Activated T-cell treated with anti-CD3 and anti-CD28 coated beads for 1 hour (primary cell): ENCODE measurements at places on chromosomes 2 and 18.

GRCh38 chr2:215503381-215503780 is 67.5 kb upstream of the FN1 start:
- no peak for DNase-seq

- no peak for DNase-seq
Observed at GRCh38 chr18:53698907-53699306, 525.6 kb downstream of the MBD2 start.

- no peak for DNase-seq
Observed at GRCh38 chr2:74911061-74911460, 47.4 kb upstream of the POLE4 start.

GRCh38 chr2:8478471-8478793 is 203.4 kb upstream of the ID2 start:
- no peak for DNase-seq

- no peak for DNase-seq
Observed at GRCh38 chr2:45316576-45317338, 294.3 kb downstream of the SRBD1 start.

- no peak for DNase-seq
Observed at GRCh38 chr2:199405241-199405640, 52.5 kb downstream of the SATB2 start.

DNA sequence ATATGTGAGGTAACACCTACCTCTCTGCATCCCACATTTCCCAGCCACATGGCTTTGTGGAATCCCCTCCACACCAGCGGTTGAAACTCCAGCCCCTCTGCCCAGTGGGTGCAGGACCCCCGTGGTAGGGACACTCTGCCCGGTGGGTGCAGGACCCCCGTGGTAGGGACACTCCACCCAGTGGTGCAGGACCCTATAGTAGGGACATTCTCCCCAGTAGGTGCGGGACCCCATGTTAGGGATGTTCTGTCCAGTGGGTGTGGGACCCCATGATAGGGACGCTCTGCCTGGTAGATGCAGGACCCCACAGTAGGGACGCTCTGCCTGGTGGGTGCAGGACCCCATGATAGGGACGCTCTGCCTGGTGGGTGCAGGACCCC is 11.5 kb downstream of the COPS9 start:
- no peak for DNase-seq

DNA sequence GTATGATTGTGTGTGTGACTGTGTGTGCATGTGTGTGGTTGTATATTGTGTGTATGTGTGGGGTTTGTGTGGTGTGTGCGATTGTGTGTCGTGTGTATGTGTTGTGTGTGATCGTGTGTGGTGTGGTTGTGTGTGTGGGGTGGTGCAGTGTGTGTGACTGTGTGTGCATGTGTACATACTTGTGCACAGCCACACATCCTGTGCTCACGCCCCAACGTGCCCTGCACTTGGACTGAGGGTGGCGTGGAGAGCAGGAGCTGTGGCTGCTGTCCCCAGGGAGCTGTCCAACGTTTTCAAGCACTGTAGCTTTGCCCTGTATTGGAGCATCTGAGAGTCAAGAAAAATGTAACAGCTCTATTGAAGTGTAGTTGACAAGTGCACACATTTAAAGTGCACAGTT is 243.2 kb upstream of the HDAC4 start:
- no peak for DNase-seq

GRCh38 chr2:31765078-31765945 is 184.6 kb upstream of the SRD5A2 start:
- DNase-seq, result no peak

DNA sequence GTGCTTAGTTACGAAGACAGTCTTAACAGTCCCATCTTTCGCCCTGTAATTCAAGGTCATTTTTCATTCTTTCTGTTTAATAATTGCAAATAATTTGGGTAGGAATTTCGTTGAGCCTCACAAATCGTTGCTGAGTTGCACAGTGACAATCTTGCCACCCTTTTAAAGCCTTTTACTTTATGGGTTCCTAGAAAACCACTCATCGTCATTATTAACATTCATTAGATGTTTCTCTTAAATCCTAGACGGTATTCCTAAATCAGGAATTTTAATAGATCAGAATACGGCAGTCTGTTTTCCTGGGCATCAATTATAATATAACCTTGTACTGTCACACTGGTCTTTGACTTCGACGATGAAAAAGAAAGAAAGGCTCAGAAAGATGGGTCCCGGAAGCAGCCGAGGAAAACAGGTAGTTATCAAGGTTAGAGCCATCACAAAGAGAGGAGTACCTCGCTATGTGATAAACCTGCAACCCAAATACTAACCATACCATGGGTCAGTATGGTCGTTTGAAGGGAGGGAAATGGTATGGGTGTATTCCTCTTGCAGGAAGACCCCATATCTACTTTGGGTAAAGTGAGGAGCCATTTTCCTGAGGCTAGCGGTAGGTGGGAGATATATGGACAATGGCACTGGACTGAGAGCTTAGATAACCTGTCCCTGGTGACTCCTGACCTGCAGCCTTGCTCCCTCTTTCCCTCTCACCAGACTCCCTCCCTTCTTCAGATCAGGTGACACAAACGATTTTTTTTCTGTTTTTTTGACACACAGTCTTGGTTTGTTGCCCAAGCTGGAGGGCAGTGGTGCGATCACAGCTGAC is 981 bp upstream of the SF3B1 start:
- DNase-seq, result no peak

DNA sequence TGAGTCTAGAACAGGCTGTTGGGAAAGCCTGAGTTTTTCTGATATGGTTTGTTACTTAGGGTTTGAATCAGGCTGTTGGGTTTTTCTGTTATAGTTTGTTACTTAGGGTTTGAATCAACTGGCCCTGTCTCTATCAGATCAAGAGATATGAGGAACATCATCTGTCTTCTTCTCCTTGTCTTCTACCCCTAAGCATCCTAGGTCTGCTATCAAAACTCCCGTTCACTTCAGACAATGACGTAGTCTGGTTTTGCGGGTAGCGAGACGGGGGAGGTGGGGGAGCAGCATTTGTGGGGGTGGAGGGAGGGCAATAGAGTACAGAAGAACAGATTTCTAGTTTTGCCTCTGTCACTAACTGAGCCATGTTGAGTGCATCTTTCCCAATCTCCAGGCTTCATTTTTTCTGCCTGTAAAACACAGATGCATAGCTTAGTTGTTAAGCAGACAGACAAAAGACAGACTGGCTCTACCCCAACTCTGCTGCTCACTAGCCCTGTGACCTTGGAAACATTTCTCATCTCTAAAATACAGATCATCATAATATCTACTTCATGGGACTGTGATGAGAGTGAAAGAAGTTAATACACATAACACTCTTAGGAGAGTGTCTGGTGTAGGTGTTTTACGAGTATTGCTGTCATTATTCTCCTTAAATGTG is 9.1 kb downstream of the TNP1 start:
- DNase-seq, result no peak

GRCh38 chr2:208373460-208374089 is 33.0 kb upstream of the PTH2R start:
- DNase-seq, result no peak

GRCh38 chr18:73807551-73808192 is 340.0 kb downstream of the FBXO15 start:
- DNase-seq, result no peak

DNA sequence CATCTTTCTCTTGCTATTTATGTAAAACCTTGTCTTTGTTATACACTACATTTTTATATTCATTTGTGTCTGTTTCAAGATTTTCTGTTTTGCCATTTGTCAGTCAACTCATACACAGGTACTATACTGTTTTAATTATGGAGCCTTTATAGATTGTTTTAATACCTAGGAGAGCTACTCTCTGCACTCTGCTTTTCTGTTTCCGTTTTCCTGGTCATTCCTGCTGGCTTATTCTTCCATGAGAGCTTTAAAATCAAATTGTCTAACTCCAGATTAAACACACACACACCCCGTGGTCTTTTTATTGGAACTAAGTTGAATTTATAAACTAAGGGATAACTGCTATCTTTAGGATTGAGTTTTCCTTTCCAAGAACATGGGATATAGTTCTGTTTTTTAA is 161.2 kb downstream of the RTN4 start:
- no peak for DNase-seq

DNA sequence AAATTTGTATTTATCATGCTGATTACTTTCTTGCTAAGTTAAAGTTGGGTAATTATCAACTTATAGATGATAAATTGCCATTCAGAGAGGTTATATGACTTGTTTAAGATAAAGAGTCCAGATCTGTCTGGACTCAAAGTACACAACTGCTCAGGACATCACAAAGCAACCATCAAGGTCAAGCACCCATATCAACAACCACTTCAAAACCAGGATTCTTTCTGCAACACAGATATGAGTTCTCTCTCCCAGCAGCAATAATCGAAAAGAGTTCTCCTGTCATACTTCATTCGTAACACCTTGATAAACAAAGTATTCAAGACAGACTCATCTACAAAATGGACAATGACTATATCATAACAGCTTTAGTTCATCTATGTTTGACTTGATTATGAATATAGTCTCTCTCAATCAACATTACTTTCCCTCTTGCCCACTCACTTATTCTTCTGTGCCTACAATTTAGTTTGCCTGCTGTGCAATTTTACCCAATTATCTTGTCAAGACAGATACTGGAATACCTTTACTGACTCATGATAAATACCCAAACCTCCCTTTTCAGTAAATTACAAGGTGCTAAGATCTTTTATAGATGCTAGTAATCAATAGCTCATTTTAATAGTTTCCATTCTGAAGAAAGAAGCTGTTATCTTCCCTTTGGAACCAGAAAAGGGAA is 281.8 kb downstream of the NBAS start:
- no peak for DNase-seq

DNA sequence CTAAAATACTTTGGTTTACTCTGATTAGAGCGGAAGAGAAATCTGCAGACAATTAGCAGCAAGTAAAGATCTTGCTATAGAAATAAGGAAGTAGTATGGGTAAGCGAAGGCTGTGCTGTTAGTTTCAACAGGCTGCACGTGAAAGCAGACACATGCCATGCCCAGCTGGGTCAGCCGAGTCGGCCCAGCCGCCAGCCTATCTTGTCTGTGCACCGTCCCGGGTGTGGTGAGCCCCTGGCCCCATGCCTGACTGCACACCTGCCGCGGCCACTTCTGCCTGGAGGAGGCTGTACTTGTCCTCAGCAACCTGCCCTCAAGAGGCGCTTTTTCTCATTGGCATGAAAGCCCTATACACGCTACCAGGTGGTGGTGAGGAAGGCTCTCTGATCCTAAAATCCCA is 185.5 kb downstream of the SEPTIN10 start:
- no peak for DNase-seq

- DNase-seq, result no peak
Observed at GRCh38 chr2:6203291-6203959, 511.2 kb downstream of the SOX11 start.

- no peak for DNase-seq
Observed at GRCh38 chr2:205806143-205806905, 124.0 kb downstream of the NRP2 start.

GRCh38 chr2:99818842-99819241 is 323.5 kb downstream of the AFF3 start:
- DNase-seq, result no peak

DNA sequence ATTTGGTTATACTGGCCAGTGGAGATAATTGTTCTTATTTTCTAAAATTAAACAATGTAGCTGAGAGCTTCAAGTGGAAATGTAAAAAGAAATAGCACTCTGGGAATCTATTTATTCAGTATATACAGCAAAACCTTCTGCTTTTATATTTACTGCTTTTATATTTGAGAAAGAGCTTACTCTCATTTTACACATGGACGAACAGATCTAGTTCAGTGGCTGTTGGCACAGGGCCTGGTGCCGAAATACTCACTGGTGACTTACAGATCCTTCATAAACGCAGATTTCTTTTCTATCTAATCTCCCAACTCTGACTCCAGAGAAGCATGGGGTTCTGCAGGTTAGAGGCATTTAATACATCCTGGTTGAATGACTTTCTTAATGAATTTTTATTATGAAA is 266.2 kb downstream of the ASXL3 start:
- DNase-seq, result no peak

- DNase-seq, result no peak
Observed at GRCh38 chr2:102893870-102894269, 132.0 kb downstream of the TMEM182 start.
